ENCODE measurements at places on chromosomes 3 and 15.
A peak's percentile ranks its signal among the peaks of the same experiment; 100 is the strongest.

GRCh38 chr3:98645039-98645438, 51.6 kb upstream of the CPOX start:
- no peak for DNase-seq

DNA sequence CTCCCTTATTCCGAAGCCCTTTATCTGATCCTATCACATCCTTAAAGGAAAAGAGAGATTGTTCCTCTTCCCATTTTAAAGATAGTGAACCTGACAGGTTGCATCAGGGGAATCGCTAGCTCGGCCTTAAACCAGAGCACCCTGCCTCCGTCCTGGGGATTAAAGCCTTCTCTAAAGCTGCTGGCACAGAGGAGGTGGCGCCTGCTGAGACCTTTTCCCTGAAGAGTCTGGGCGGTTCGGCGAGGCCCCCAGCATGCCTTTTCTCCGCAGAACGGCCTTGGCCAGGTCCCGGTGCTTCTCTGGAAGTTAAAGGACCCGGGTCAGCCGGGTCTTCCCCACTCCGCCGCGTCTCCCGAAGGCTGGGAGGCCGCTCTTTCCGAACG, 593 bp downstream of the FAM219B start:
- DNase-seq, result no peak

DNA sequence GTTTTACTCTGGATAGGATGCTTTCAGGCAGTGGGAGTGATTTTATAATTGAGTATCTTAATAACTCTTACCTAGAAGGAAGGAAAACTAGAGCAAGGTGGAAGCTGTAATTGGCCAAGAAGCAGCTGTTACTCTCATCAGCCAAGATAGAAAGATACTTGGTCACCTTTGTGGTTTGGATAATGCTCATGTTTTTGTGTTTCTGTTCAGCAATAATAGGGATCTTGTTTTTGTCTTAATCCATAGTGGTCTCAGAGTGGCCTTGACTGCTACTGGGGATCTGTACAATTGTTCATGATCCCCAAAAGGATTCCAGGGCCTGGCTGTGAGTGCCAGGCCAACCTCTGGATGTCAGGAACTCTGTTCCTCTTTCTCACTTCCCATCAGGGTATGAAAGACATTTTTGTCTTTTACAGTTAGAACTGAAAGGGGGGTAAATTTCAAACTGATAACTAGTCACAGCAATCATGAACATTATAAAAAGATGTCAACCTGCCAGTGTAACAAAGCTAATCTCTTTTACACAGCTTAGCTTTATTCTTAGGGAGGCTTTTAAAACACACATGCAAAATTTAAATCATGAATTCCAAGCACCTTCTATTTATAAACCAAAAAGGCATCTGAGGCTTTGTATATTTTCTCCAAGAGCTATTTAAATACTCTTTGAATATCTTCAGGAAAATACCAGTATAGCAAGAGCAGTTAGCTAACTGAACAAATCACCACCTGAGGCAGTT, 6.0 kb downstream of the UBL7 start:
- DNase-seq, result no peak

GRCh38 chr3:151075869-151076562, 9.4 kb upstream of the MED12L start:
- no peak for DNase-seq

- DNase-seq, result no peak
Measured at GRCh38 chr15:67091980-67092677, 26.7 kb downstream of the SMAD3 start.

- DNase-seq, result no peak
Measured at GRCh38 chr15:94270570-94270969, 39.2 kb downstream of the MCTP2 start.

GRCh38 chr3:126124896-126125295, 41.0 kb upstream of the SLC41A3 start:
- no peak for DNase-seq

GRCh38 chr3:121155028-121155427, 247.0 kb downstream of the STXBP5L start:
- DNase-seq, result no peak

- no peak for DNase-seq
Measured at GRCh38 chr15:48954538-48954937, 9.2 kb downstream of the SHC4 start.

GRCh38 chr3:6679510-6679909, 181.4 kb upstream of the GRM7 start:
- no peak for DNase-seq

DNA sequence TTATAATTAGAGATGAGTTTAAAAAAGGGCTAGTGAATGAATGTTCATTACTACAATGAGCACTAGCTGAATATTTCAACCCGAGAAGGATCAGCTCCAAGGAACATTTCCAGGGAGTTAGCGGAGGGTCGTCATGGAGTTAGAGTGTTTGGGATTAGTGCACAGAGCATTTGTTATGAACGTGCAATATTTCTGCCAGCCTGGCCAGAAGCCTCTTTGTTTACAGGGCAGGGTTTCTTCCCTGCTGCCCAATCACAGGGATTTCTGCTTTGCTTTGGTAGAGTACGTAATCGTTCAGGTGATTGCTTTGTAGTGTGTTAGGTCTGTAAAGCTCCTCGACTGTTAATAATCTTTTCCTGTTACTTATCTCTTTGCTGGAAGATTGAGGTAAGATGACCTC, 5.9 kb downstream of the CGNL1 start:
- DNase-seq, result no peak

DNA sequence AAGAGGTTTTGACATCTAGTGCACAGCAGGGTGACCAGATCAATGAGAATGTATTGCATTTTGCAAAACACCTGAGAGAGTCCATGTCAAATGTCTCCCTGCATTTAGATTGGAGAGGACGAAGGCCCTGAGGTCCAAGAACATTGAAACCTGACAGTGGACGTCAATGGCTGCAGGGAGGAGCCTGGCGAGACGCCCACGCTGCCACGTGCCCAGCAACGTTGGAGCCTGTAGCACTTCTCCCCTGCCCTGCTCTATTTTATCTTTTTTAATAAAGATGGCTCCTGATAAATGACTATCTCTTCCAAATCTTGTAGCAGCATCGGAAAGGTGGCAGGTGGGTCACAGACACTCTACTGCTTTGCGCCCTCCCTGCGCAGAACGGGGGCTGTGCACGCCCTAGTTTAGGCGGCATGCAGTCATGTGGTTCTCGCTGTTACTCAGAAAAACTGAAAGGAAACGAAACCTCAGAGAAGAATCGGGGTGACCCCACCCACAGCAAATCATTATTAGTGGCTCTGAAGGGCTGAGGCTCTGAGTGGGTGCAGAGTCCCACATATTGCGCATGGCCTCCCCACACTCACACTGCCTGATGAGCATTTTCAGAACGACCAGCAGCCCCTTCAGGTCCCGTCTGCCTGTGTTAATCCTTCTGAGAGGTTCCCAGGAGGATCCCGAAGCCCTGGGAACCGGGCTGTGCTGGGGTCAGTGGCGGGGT, 62.5 kb upstream of the TAMM41 start:
- DNase-seq, result no peak

DNA sequence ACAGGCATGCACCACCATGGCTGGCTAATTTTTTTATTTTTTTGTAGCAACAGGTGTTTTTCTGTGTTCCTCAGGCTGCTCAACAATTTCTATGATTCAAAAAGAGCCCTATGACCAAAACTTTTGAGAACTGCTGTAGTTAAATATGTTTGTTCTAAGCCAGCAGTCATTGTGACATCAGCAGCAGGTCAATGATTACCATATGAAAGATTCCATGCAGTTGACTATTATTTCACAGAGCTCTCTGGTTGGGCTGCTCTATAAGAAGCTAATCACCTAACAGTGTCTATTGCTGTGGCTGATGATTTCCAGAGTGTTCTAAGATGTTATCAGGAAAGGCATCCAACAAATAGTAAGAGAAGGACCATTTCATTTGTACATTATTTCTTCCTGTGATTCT, at the start of gene CCDC54:
TSS of gene CCDC54 (plus strand) at position 289 of the 400 bp plus-strand sequence. CDS start 149 bp downstream, outside the sequence.
- DNase-seq, result no peak

GRCh38 chr3:195123281-195123691, 147.7 kb downstream of the XXYLT1 start:
- DNase-seq, result no peak

DNA sequence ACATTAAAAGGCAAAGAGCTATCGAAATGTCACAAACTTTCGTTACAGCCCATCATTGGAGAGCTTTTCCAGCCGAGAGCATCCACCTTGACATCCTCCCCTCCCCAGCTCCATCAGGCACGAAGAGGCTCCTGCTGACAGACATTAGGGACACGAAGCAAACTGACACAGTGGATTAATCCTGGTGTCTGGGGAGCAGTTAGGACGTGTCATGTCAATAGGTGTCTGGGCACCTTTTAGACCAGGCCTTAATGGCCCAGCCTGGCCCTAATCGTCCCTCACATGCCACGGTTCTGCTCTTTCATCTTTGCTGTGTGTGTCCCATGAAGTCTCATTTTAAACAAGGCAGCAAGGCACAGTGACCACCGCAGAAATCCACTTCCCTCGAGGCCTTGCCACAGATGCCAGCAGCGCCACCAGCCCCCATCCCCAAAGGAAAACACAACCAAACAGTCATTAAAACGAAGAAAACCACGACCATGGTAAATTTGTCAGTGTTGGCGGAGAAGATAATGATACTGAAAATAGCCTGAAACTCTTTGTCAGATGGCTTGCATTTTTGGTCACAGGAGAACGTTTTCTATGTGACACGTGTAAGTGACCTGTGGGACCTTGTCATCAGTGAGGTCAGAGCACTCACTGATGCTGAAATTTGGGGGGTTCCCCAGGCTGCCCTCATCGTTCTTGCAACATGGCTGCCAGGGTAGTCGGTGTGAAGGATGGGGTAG, 16.3 kb upstream of the PCSK6 start:
- DNase-seq, result no peak

DNA sequence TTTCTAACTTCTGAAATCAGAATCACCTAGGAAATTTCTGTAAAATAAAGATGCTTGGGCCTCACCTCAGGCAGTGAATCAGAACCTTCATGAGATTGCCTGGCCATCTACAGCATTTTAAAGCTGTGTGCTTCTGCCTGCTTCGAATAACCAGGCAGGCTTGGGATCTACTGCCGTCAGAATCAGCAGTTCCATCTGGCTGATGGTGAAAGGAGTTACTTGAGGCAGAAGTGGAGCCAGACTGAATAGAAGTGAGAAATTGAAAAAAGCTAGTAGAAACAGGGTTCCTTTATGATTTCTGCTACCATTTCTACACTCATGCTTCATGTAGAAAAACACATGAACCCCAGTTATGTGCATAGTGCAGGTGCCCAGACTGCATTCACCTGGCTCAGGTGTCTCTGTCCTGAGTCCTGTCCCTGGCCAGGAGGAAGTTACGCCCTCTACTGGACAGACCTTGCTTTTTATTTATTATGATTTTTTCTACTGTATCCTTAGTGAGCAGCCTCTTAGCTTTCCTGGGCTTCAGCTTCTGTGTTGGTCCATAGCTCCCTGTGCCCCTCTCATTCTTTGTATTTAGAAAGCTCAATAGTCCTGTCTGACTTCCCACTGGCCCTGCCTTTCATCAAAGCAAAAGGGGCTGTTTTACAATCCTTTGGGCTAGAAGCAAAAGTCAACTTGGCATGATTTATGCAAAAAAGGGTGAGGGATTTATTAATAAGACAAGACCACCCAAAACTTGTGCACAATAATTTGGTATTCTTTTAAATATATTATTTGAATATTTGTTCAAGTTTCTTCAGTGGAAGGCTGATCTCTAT, 200.8 kb upstream of the GOLGA6L4 start:
- DNase-seq, result no peak

GRCh38 chr3:167209011-167209410, 171.1 kb downstream of the ZBBX start:
- no peak for DNase-seq

DNA sequence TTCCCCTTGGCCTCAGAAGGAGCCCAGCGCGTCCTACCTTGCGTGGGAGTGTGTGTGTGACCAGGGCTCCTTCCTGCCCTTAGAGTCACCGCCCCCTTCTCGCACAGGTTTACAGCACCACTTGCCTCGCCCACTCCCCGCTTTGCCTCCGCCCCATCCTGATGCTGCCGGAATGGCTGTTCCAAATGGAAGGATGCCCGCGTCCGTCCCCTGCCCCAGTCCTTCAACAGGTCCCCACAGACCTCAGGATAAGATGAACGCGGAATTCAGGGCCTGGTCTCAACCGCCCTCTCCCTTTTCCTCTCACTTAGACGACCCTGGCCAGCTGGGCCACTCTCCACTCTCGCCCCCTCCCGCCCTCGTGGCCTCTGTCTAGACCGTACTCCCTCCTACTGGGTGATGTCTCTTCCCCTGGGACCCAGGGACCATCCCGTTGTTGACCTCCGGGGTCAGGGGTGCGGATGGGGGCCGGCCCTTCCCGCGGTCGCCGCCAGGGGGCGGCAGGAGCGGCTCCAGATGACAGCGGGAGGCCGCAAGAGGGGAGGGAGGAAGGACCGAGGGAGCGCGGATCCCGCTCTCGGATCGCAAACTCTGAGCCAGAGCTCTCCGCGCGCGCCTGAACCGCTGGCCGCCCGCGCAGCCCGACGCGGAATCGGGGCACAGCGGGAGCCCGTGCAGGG, at the start of gene THSD4:
TSS of gene THSD4 (plus strand) at position 585 of the 680 bp plus-strand sequence.
- peak; percentile 51 for DNase-seq

- DNase-seq, result no peak
Measured at GRCh38 chr3:164851905-164852304, 226.4 kb downstream of the SI start.

GRCh38 chr3:40780925-40781406, 256.2 kb downstream of the ZNF621 start:
- no peak for DNase-seq

DNA sequence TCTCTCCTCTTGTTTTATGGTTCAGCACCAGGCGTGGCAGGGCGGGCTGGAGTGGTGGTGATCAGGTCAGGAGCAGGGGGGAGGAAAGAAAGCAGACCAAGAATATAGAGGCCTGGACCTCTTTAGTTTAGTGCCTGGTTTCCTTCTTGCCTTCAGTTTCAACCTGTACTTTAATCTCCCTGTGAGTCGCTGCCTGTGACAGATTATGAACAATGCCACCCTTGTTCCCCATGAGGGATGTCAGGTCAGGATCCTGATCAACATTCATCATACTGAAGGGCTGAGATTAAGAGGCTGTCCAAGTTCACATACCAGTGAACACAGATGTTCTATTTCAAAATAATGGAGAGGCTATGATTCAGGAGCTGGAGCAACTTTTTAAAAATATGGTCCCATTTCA, 11.4 kb downstream of the ENTPD3 start:
- DNase-seq, result no peak

DNA sequence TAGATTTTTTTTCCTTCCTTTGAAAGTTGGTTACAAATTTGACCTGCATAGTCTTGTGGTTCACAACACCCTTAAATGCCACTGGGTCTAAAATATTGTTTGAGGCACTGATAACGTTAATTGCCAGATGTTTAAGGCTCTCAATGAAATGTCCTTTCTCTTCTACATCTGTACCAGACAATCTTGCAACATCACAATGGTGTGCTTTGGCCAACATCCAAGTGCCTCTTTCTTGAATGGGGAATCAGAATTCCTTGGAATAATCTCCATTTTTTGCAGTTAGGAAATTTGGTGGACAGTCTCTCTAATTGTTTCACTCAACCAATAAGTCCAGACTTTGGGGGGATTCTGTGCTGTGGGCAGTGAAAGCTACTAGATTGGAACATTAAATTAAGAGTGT, 26.0 kb upstream of the PEX5L start:
- no peak for DNase-seq

- no peak for DNase-seq
Measured at GRCh38 chr3:146653978-146654377, 48.8 kb upstream of the PLSCR5 start.
